ENCODE measurements at places on chromosomes 6 and 20. TPM values are rescaled to one million over a fixed set of nuclear protein-coding genes. Genes with fewer than 3 reads are reported as not detected.

- DNase-seq: no peak
These were observed 75.6 kb upstream of the TXNDC5 start for GRCh38 chr6:7986219-7986618.

DNA sequence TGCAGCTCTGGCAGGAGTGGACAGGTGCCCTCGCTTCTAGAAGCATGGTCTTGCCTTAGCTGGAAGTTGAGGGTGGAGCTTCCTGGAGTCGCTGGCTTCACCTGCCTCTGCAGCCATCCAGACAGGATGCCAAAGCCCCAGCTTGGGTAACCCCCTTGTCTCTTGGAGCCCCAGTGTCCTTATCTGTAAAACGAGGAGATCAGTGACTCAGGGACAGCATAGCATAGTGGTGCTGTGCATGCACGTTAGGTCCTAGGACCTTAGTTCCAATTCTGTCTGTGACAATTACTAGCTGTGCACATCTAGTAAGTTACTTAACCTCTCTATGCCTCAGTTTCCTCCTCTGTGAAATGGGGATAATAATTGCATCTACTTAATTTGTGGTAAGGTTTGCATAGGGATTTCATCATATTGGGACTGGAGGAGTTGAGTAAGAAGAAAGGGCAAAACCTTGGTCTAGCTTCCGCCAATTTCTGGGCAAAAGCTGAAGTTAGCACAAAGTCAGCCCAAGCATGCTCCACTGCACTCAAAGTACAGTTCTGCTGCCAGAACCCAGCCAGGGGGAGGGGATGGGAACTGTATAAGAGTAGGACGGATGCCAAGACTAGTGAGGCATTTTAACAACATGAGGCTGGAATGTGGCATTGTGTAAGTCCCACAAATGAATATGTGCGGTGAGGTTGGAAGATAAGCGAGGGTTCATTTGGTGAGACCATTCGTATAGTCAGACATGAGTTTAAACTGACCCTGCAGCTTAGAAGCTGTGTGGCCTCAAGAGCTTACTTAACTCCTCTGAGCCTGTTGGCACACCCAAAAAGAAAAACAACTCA, 24.5 kb downstream of the TOX2 start:
- DNase-seq: peak; percentile 96

Gene PACSIN1
- total RNA-seq: not detected

GRCh38 chr20:44796311-44796710, 14.0 kb downstream of the RIMS4 start:
- DNase-seq: no peak

Gene UNC93A
- not detected for total RNA-seq

DNA sequence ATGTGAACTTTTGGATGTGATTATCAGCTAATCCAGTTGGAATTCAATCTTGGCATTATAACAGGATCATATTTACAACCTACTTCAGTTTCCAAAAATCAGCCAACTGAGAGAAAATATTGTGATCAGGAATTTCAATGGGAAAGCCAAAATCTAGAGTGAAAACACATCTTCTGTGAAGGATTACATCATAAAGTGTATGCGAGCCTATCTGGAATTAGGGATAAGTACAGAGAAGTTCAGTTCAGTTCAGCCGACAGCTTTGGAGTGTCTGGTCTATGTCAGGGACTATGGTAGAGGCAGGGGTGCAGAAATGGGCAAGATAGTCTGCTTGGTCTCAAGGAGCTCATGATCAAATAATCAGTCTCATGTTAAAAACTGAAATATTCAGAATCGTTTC, 12.3 kb upstream of the PRIM2 start:
- DNase-seq: no peak

GRCh38 chr20:31693987-31694661, 28.5 kb downstream of the BCL2L1 start:
- DNase-seq: peak; percentile 73

Gene CST4
- not detected for total RNA-seq

- DNase-seq: no peak
These were observed 55.0 kb upstream of the HLA-A start for GRCh38 chr6:29887330-29887818.

Gene C6orf118
- not detected for total RNA-seq

GRCh38 chr20:2518558-2518957, 9.8 kb upstream of the ZNF343 start:
- no peak for DNase-seq

GRCh38 chr6:37241775-37242428, 15.7 kb upstream of the TBC1D22B start:
- DNase-seq: no peak

- DNase-seq: peak; percentile 12
These were observed 19.5 kb downstream of the KIF25 start for GRCh38 chr6:168016721-168017525.

DNA sequence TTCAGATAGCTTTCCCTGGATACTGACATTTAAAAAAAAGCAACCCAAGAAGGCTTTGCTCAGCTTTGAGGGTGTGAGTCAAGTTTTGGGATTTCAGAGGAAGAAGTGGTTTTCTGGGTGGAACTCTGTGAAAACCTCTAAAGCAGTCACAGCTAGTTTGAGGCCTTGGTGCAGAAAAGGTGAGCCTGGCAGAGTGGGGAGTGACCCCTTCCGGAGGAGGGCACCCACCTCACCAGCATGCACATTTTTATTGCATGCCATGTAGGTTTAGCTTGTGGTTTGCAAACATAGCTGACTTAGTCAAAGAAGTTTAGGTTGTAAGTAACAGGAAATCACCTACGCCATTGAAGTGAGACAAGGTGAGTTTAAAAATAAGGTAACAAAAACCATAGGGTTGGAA, 146.8 kb upstream of the PMEPA1 start:
- DNase-seq: no peak

Gene FLRT3
- 4.1 TPM for total RNA-seq

- DNase-seq: peak; percentile 56
These were observed 154.0 kb downstream of the TRIM27 start for GRCh38 chr6:28769626-28770402.

GRCh38 chr6:41072836-41073202, at the start of gene NFYA:
Gene NFYA (plus strand): TSS chr6:41072974. CDS start chr6:41079090, 6,116 bp downstream.
- DNase-seq: no peak

- DNase-seq: no peak
These were observed 327.3 kb upstream of the NOX3 start for GRCh38 chr6:155782739-155783459.

Gene TRIM10
- not detected for total RNA-seq

DNA sequence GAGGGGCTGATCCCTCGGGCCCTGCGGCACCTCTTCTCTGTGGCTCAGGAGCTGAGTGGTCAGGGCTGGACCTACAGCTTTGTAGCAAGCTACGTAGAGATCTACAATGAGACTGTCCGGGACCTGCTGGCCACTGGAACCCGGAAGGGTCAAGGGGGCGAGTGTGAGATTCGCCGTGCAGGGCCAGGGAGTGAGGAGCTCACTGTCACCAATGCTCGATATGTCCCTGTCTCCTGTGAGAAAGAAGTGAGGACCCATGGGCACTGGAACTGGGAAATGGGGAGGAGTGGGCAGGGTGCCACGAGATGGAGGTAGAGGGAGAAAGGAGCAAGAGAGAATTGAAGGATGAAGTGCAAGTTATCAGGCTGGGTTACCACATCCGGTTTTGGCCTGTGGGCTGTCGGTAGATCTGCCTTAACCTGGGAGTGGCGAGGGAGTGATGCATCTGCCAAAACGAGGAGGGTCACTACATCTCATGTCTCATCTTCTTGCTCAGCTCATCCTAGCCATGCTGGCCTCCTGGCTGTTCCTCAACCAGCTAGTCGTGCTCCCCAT, 5.4 kb upstream of the PHF1 start:
- DNase-seq: no peak

DNA sequence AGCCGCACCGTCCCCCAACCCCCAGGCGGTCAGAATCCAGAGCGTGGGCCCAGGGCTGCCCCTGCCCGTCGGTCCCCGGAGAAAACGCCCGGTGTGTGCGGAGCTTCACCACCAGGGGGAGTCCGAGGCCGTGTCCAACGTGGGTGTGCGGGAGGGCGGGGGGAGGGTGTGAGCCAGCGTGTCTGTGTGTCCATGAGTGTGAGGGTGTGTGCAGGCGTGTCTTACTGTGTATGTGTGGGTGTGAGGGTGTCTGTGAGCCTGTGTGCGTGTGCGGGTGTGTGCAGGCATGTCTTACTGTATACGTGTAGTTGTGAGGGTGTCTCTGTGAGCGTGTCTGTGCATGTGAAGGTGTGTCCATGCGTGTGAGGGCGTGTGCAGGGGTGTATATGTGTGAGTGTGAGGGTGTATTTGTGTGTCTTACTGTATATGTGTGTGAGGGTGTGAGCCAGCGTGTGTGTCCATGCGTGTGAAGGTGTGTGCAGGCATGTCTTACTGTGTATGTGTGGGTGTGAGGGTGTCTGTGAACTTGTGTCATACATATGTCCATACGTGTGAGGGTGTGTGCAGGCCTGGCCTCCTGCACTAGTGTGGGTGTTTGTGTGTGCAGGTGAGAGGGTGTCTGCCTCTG, 24.6 kb upstream of the GATA5 start:
- DNase-seq: peak; percentile 19

Gene TSBP1
- not detected for total RNA-seq

- no peak for DNase-seq
These were observed 28.5 kb upstream of the DST start for GRCh38 chr6:56671160-56671559.

Gene FGD2
- not detected for total RNA-seq

- DNase-seq: no peak
These were observed 207.0 kb downstream of the HIVEP2 start for GRCh38 chr6:142738035-142738396.

GRCh38 chr6:157432231-157432891, 51.4 kb downstream of the ZDHHC14 start:
- no peak for DNase-seq

GRCh38 chr20:19785983-19786285, 27.9 kb downstream of the RIN2 start:
- no peak for DNase-seq

- DNase-seq: no peak
These were observed 67.9 kb upstream of the TGM3 start for GRCh38 chr20:2227861-2228260.

GRCh38 chr20:63682384-63683139, 13.9 kb upstream of the TNFRSF6B start:
- peak; percentile 98 for DNase-seq

GRCh38 chr6:42088101-42088591, 37.8 kb downstream of the TAF8 start:
- peak; percentile 42 for DNase-seq

DNA sequence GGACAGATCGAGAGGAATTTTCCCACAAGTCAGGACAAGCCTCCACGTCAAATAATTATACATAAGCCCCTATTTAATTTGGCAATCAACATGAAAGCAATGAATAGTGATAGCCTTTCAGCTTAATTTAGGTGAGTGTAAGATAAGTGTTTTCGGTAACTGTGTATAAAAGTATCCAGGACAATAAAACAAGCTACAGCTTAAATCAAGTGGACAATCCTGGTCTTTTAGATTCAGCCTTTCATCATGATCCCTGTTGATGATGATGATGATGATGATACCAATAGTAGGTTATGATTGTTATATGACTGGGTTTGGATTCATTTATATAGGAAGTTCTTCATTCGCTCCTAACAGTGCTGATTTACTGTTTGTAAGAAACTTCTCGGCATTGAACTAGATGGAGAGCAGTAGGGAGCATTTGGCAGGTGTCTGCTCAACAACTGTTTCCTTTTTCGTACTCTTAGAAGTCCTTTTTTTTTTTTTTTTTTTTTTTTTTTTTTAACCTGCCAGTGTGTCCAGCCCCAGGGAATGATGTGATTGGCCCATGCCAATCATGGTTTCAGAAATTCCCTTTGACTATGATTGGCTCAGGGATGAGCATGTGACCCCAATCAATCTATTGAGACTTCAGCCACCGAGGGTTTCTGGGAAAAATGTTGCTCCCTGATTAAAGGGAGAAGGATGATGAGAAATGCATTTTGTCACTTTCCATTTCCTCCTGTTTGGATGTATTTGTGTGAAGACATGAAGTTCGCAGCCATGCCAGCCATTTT, 11.3 kb upstream of the RNF182 start:
- DNase-seq: no peak

DNA sequence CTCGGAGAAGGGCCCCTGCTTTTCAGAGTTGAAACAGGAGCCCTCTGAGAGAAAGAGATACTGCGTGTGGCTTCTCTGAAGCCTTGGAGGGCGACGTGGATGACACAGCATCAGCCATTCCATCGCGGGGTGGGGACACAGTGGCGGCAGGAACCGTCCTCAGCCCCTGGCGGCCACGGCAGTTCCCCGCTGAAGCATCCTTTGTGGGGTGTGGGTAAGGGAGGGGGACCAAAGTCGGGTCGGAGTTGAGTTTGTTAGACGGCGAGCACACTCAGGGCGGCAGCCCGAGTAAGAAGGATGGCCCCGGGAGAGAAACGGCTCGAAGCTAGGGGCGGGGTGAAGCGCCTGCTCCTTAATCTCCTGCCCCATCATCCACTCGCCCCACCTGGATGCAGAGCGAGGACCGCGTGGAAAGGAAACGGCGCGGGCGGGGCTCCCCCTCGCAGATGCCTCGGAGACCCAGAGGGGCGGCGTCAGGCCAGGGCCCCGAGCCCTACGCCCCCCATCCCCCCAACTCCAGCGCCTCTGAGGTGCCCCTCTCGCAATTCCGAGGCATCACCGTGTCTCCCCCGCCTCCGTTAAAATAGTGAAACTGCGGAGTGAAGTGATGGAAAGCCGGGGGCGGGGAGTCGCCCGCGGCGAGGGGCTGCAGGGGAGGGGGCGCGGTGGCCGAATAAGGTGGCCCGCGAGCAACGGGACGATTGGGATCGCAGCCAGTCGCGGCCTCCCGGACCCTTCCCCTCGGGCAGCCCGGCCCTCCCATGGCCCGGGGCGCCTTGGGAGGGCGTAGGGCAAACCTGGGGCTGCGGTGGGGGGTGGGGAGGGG, 796 bp upstream of the RREB1 start:
- DNase-seq: no peak

Gene RCAN2
- 0.58 TPM for total RNA-seq

DNA sequence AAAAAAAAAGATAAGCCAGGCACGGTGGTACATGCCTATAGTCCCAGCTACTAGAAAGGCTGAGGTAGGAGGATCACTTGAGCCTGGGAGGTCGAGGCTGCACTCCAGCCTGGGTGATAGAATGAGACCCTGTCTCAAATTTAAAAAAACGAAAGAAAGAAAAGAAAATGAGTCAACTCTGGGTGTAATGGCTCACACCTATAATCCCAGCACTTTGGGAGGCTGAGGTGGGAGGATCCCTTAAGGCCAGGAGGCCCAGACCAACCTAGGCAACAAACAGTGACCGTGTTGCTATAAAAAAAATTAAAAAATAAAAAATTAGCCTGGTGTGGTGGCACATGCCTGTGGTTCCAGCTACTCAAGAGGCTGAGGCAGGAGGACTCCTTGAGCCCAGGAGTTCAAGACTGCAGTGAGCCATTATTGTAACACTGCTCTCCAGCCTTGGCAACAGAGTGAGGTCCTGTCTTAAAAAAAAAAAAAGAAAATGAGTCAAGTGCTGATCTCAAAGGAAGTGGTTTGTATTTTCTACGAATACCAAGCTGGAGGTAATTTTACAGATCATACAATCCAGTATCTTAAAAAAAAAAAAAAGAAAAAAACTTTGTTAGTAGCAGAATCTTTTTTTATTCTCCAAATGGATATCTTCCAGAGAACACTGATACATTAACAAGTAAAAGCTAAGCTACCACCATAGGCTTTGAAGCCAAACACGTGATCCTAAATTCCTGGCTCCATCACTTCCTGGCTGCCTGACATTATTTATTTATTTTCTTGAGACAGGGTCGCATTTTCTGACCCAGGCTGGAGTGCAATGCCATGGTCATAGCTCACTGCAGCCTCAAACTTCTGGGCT, 5.7 kb downstream of the COMMD7 start:
- peak; percentile 67 for DNase-seq

GRCh38 chr6:17347012-17347411, 46.4 kb upstream of the CAP2 start:
- DNase-seq: peak; percentile 36
